ENCODE measurements at places on chromosomes 3 and 15.

GRCh38 chr3:184927796-184928315 is 115.9 kb downstream of the VPS8 start:
- no peak for DNase-seq

DNA sequence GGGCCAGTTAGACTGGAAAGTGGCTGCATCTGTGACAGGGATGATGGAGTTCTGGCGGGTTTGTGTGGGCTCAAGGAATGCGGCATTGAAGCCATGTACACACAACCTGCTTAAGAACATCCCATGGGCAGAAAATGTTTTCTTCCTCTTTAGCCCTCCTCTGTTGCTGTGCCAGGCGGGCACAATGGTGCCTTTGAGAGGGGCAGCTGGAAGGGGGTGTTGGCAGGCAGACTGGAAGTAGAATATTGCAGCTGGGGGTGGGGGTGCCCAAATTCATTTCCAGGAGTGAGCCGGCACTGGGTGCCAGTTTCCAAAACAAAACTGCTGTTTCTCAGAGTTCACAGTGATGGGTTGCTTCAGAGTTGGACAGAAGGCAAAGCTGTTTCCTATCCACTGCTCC is 91.8 kb upstream of the ETV5 start:
- DNase-seq: no peak

GRCh38 chr15:75639709-75640482 is at the start of gene IMP3:
Gene IMP3 (minus strand): TSS chr15:75640224. CDS start chr15:75640168, 56 bp downstream.
- peak; percentile 89 for DNase-seq

- DNase-seq: no peak
These were observed 118.8 kb downstream of the ARPP21 start for GRCh38 chr3:35757991-35758757.

- no peak for DNase-seq
These were observed 295 bp downstream of the ZWILCH start for GRCh38 chr15:66505430-66505811.

DNA sequence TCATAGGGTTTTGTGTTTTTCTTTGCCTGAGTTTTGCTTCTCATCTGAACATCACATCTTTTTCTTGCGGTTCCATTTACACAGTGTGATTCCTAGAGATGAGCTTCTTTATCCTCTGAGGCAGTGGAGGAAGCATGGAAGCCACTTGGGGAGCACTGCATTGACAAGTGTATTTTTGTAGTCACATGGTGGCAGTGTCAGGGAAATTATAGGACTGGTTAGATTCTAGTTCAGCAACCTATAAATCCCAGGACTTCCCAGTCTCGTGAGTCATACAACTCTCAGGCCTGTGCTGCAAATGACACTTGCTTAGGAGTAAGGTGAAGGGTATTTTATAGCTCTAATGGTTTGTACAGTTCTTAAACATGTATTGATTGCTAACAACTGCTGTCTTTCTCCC is 58.4 kb downstream of the RBM6 start:
- DNase-seq: no peak

DNA sequence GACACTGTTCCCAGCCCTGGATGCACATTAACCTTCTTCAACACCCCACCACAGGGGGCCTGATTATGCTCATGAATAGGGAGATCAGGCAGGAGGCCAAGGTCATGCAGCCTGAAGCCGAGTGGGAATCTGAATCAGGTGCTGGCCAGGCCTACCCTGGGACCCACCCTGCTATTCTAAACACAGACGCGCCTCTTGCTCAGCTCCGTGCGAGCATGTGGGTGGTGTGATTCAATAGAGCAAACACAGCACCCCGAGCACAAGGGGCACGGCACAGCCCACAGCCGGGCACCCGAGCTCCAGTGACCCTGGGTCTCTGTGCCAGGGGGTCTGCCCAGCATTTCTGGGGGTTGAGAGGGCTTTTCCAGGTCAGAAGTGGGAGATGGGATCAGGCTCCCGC is 24.6 kb upstream of the GRIP2 start:
- no peak for DNase-seq

- no peak for DNase-seq
These were observed 81.5 kb upstream of the DAZL start for GRCh38 chr3:16686679-16687078.

DNA sequence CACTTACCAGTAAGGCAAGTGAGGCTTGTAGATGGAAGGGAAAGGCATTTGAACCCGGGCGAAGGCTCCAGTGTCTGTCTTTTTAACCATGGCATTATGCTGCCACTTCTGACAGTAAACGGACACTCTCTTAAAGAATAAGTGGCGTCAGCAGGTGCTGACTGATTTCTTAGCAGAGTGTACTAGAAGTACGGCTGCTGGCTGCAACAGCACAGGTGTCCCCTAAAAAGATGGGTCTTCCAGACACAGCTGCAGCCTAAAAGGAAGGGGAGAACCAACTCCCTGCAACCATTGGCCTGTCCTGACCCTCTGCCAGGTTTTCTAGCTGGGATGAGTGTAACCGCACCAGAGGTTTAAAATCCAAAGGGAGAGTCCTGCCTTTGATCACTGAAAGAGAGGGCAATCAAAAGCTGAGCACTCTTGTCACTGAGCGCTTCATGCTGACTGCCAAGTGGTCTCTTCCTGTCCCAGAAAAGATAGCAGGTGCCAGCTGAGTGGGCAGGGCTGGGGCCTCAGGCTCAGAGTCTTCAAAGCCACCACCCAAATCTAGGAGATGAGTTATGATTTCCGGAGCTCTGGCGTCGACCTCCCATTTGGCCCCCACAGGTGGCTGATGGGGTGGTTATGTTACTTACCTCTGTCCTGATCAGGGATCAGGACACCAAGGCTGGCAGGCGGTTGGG is 255.8 kb downstream of the SLCO3A1 start:
- no peak for DNase-seq

DNA sequence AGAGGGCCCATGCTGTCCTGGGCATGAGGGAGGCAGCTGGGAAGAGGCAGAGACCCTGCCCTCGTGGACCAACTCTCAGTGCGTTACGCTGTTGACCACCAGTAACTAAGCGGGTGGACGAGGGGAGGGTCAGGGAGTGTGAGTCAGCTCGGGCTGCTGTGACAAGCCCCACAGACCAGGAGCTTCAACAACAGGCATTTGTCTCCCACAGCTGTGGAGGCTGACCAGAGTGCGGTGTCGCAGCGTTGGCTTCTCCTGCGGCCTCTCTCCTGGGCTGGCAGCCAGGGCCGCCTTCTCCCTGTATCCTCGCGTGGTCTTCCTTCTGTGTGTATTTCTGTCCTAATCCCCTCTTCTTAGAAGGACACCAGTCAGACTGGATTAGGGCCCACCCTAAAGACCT is 13.0 kb downstream of the EFCC1 start:
- no peak for DNase-seq

- no peak for DNase-seq
These were observed 3.0 kb downstream of the BUB1B start for GRCh38 chr15:40163657-40164416.

- DNase-seq: no peak
These were observed 42.1 kb upstream of the FGF7 start for GRCh38 chr15:49380912-49381311.

DNA sequence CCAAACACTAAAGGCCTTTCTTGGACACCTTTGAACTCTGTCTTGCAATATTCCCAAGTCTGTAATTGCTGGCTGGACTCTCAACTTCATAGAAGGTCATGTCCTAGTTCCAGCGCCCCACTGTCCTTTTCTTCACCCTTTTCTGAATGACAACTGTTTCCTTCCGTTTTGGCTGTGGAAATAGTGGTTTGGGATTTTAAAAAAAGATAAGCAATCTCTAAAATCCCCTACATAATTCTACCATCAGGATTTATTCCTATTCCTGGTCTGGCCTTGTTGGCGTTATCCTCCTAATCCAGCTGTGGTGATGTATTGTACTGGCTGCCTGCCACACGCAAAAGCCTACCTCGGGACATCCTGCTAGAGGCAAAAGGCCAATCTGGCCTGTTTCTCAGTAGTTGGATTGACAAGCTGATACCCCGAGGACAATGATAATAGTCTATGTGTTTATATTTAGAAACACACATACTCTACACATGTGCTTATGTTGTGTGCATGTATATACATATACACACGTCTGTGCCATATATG is 440.3 kb upstream of the DPH6 start:
- no peak for DNase-seq

DNA sequence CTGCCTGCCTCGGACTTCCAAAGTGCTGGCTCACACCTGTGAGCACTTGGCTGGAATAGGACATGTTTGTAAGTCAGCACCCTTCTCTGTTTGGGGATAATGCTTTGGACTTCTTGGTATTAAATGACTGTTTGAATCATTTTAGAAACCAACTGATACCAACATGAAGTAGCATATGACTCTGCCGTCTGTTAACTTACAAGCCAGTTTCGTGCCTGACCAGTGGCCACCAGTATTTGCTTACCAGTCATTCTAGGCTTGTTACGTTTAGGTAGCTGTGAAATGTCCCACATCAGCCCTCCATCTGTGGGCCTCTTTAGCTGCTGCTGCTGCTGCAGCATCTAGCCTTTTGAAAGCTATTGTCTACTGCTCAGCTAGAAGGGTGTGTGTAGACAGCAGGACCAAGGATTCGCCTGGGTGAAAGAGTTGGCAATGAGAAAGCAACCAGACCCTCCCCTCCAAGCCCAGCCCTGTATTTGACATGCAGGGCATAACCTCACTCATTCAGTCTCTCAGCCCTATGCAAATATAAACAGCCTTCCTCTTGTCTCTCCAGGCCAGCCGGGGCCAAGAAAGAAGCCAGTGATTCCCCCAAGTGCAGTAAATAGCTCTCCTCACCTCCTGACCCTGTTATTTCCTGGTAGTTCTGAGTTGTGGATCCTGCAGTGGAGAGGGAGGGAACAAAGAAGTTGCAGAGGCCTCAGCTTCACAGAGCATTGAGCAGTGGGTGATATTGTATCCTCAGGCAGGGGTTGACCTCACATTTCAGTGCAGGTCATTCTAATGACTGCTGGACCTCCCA is 51.0 kb downstream of the NKIRAS1 start:
- no peak for DNase-seq

DNA sequence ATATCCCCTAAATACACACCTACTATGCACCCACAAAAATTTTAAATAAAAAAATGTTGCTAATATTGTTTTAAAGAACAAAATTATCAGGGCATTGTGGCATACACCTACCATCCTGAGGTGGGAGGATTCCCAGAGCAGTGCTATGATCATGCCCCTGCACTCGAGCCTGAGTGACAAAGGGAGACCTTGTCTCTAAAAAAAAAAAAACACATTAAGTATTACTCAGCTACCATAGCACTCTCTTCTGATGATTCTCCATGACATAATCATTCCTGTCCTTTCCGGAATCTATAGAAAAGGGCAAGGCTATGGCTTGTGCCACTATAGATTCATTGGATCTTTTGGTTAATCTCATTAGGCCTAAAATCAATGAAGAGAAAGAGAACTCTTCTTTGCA is 77.4 kb downstream of the ACAP2 start:
- no peak for DNase-seq

DNA sequence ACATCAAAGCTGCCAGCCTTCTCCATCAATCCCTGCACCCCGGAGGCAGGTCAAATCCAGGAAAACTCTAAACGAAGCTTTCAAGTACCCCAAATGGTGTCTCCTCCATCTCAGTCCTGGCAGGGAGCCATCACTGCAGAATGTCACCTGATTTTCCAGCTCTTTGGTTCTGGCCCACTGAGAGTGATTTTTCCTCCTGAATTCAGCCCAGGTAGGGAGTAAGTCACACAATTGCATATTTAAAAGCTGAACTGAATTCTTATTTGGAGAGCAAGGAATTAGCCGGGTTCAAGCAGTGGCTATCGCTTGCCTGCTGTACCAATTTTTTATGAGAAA is 5.3 kb downstream of the RFTN1 start:
- no peak for DNase-seq

DNA sequence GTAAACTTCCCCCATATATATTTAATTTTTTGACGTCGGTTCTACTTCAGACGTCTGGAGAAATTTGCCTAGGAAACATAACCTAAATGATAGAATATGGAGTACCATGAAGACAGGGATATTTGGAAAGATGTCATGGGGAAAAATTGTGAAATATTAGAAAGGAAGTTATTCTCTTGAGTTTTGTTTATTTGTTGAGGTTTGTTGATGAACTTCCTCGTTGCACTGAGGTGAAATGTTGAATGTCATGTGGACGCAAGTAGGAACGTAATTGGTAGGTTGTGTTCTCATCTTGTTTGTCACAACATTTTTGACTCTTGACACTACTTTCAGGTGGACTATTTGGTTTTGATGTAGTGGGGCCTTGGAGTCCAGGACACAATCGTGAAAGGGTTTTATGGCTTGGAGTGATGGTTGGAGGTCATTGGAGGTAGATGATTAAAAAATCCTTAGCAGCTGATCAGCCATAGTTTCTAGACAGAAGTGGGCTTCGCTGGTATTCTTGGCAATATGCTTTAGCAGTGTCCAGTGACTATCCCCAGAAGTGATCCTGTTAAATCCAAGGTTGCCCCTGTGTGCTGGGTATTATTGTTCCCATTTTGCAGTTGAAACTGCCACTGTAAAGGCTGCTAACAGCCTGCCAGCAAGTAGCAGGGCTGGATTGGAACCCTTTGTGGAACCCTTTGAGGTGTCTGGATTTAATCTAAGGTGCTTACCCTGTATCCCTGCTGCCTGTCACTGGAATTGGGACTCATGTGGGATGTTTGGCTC is 1.5 kb downstream of the ABHD5 start:
- DNase-seq: no peak

- no peak for DNase-seq
These were observed 24.2 kb downstream of the LOXL1 start for GRCh38 chr15:73950479-73950830.

DNA sequence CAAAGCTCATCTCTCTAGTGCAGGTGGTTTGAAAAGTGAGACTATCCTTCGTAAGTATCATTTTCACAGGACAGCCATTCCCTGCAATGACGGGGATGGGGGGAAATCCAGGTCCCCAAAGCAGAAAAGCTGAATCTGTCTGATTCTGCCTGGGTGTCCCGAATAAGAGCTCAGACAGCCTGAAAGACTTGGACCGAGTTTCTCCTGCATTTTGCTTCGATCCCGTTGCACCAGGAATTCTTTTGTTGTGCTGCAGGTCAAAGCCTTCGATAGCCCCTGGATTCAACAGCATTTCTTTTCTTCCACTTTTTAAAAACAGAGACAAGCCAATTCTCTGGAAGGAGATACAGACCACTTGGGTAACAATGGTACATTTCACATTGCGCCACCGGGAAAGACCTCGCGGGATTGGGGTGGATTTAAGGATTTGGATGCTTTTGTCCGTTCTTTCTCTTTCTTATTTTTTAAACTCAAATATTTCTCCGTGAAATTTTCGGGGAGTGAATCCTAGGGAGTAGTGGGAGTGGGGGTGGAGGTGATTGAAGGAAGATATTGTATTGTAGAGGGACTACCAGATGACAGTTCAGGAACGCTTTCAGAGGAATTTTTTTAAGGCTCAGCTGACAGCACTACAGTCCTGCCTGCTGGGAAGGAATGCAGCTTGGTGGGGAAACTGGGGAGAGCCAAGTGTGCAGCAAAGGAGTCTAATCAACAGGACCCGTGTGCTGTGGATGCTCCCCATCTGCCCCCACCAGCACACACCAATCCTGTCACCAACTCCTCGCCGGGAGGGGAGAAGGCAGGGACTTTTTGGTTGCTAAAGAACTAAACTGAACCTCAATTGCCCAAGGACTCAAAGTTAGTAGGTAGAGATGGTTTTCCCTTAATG is 2.6 kb downstream of the SLITRK3 start:
- no peak for DNase-seq

Measured in stimulated activated CD4-positive, alpha-beta T cell treated with anti-CD3 and anti-CD28 coated beads, TNF-alpha, amount 100 ng/mL, for 4 hours (primary cell).